ENCODE measurements at places on chromosomes 12 and 14.

DNA sequence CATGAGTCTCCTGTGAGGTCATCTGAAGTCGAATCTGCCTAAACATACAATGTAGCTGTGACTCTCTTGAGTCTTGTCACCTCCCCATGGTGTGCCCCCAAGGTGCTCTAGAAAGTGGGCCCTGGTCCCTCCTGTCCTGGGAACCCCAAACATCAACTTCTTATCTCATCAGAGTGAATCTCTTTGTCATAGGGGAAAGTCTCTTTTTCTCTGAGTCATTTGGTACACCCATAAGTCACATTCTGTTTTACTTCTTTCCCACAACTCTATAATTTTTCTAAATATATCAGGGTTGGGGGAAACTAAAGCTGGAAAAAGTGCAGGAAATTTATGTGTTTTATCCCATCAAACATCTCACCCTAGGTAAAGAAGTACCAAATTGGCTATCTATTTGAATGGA, 12.9 kb downstream of the SDR9C7 start:
- no peak for DNase-seq

- DNase-seq: no peak
These were observed 780.6 kb upstream of the FLRT2 start for GRCh38 chr14:84749191-84749955.

GRCh38 chr12:59500915-59501314, 94.9 kb upstream of the SLC16A7 start:
- no peak for DNase-seq

DNA sequence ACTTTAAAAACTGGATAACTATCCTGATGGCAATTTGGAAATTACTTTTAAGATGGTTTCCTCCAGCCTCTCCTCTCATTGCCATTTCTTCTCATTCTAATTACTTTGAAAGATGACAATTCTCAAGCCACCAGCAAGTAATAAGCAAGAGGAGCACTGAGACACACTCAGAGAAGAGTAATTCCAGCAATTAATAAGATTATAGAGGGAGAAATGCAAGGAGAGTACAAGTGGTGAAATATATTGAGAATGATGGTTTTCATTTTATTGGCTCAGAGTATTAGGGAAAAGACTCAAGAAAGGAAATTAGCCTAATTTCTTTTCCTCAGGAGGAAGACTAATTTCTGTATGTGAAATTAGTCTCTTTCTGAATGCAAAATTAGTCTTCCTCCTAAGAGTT, 20.5 kb upstream of the MSRB3 start:
- DNase-seq: no peak

DNA sequence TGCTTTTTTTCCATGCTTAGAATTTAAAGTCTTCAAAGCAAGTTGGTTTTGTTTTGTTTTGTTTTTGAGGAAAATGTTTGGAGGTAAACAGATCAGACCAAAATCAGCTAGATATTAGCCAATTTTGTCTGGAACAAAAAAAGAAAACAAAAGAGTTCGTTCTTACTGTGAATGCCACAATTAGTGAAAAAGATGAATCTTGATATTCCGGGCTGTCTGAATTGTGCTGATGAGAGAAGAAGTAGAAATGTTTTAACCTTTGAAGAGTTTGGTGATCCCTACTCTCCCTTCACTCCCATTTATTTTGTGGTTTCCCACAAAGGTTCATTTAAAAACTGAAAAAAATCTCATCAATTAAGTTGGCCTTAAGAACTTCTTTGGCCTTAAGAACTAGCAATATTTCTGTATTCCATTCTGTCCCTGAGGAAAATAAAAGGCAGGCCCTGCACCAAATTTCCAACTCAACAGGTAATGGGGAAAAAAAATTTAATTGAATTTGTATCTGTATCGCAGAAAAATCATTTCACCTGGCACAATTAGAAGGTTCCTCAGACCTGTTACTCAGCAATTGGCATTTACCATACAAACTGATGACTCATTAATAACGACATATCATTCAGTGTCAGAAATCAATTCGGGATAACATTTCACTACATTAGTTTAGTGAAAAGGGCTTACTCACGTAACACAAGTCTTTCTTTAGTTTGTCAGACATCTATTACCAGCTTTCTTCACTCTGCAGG, 562 bp upstream of the GLIPR1L2 start:
- DNase-seq: no peak

DNA sequence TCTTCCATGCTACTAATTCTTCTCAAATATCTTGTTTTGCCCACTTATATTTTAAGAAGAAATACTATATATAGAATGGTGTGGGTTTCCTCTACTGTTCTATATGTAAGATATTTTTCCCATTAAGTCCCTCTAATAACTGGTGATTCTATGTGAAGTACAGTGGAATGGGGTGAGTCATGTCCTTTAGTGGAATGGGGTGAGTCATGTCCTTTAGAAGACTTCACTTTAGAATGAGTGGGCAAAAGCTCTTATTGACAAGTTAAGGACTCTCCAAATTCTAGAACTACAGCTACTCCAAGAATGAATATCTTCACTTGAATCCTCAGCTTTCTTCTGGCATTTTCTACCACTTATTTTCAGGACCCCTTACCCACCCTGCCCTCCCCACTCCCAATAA, 349.9 kb downstream of the ETNK1 start:
- DNase-seq: no peak

DNA sequence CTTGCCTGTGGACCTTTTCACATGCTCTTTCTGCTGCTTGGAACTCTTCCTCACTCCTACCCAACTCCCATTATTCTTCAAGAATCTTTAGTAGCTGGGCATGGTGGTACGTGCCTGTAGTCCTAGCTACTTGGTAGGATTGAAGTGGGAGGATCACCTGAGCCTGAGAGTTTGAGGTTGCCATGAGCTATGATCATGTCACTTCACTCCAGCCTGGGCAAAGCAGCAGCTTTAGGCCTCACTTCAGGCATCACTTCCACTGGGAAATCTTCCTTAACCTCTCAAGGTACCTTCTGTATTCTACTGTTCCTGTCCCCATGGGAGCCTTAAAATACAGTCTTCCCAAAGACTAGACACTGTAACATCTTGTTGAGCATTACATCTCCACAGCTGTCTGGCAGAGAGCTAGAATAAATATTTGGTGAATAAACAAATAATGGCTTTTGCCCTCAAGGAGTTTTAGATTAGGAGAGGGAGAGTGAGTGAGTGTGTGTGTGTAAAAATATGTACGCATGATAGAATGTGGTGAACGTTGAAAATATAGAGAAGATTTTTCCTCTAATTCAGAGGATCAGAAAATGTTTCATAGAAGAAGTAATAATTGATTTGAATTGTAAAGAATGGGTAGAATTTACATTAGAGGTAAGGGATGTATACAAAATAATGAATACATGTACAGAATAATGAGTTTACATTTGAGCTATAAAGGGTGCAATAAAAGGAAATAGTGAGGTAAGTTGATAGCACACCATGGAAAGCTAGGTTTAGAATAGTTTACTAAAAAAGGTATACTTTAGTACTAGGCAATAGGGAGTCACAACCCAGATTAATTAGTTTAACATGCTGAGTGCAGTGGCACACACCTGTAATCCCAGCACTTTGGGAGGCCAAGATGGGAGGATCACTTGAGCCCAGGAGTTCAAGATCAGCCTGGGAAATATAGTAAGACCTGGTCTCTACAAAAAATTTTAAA, 29.2 kb upstream of the BMAL2 start:
- no peak for DNase-seq

DNA sequence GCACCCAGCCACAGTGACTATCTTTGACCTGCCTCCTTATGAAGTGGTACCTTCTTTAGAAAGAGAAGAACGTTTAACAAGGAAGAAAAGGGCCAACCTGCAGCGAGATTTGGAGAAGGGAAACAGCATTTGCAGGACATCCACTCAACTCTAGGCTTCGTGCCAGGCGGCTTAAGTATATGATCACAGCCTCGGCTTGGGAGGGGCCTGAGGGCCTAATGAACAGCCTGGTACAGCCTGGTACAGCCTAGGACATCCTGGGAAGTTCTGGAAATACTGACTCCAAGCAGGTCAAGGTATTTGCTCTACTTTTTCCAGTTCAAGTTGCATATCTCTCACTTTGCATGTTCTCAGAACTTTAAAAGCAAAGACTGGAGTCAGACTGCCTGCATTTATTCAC, 16.1 kb downstream of the HCAR2 start:
- DNase-seq: no peak
